ENCODE measurements at places on chromosomes 16 and 17. TPM values are rescaled to one million over a fixed set of nuclear protein-coding genes. Genes with fewer than 3 reads are reported as not detected.
A peak's percentile ranks its signal among the peaks of the same experiment; 100 is the strongest.

GRCh38 chr16:27381974-27382855 is 19.8 kb upstream of the IL21R start:
- DNase-seq = no peak

DNA sequence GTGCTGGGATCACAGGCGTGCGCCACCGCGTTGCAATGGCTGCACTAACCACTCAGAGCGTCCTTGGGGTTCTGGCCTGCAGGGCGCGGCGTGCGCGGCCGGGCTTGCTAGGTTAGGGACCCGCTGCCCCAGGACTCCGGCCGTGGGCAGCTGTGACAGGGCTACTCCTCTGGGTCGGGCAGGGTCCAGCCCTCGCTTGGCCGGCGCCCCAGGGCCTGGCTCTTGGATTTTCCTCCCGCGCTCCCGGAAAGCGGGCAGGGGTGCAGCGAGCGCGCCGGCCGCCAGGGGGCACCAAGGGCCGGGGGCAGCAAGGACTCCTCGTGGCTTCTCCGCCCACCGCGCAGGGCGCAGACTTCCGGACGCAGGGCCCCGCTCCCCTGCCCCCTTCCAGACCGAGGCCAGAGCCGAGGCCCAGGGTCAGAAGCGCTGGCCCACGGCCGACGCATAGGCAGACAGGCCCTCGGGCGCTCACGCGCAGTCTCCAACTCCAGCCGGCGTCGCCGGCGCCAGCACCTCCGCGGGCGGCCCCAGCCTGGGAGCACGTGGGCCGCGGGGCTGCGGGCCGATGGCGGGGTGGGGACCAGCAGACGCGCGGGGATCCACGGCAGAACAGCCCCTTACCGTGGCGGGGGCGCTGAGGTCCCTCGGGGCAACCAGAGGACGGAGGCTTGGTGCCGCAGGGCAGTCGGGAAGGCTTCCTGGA is 355 bp downstream of the TLE7 start:
- DNase-seq = no peak

DNA sequence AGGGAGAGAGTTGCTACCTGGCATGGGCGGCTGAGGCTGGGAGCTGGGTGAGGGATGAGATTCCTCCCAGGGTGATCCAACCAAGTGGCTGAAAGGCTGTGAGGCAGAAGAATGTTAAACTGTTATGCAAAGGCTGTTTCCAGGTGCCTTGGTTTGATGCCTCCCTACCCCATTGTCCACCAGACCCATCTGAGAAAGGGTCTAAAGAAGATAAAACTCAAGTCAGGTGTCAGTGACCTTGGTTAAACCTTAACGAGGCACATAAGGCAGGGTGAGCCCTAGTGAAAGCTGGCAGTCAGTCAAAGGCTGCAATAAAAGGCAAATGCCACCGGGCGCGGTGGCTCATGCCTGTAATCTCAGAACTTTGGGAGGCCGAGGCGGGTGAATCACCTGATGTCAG is 23.8 kb downstream of the LDHD start:
- DNase-seq = no peak

Gene GAST
- total RNA-seq = not detected

- DNase-seq = no peak
Observed at GRCh38 chr16:62738666-62739460, 702.6 kb upstream of the CDH8 start.

Gene LMF1
- not detected for total RNA-seq

Gene KRT9
- not detected for total RNA-seq

Gene DNAH3
- 0.03 TPM for total RNA-seq

DNA sequence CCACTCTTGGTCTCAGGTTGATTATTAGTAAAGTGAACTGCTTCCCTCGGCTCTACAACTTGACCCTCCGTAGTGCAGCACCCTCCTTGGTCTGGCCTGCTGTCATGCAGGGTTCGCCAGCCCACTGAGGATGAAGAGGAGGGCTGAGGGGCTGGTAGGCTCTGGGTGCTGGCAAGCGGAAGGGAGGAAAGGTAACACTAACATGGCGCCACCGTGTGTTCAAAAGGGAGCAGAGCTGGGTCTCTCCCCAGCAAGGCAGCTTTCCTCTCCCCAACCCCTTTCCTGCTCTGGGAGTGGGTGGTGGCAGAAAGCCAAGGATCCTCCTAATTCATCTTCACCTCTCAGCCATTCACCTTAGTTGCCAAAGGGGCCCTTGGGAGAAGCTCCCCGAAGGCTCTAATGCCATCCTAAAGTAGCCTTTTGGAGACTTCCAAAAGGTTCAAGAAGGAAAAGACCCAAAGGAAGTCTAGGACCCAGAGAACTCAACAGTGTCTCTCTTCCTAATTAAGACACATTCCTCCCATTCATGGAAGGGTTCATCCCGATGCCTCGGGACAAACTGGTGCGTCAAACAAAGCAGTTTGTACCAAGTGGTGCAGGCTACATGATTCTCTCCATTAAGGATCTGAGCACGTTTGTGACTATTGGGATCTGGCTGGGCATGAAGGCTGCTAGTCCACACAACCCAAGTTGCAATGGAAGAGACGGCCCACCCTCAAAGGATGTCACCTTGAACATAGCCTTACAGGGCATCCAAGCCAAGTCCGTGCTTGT is 90.8 kb upstream of the TOB1 start:
- peak; percentile 51 for DNase-seq

Gene CACNA1H
- not detected for total RNA-seq

- DNase-seq = no peak
Observed at GRCh38 chr16:68486502-68487202, 38.3 kb upstream of the SMPD3 start.

Gene ALKBH5
- 91.6 TPM for total RNA-seq

DNA sequence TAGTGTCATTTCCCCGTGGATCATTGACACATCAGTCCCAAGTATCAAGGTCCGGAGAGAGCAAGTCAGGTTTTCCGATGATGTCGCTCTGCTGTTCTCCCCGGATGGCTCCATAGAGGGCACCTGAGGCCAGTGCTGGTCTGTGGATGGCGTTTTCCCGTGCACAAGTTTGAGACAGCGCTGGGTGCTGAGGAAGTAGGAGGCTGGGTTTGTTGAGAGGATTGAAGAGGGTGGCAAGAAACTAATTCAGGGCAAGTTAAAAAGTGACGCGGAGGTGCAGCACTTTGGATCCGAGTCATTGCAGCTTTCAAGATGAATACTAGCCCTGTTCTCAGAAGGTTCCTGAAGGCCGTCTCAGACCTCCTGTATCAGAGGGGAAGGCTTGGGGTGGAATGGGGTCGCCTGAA is 7.7 kb downstream of the NUBP1 start:
- DNase-seq = no peak

Gene FAM83G
- total RNA-seq = 20.2 TPM

- DNase-seq = no peak
Observed at GRCh38 chr16:85159179-85159980, 47.1 kb upstream of the CIBAR2 start.

DNA sequence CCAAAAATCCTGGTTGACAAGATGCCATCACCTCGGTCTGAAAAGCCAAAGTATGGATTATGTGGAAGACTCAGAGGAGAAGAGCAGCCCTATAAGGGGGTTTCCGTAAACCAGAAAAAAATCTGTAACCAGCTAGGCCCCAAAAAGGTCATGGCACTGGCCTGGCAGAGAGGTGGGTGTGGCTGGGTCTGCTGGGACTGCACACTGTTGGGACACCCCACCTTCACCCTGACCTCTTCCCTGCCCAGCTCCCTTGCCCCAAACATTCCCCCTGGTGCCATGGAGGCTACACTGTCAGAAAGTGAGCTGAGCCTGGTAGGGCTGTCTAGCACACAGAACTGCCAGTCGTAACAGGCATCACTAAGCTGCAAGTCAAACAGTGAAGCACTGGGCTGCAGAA is 6.5 kb downstream of the SLC47A2 start:
- no peak for DNase-seq

- peak; percentile 1 for DNase-seq
Observed at GRCh38 chr17:60712675-60713074, 35.0 kb downstream of the BCAS3 start.

DNA sequence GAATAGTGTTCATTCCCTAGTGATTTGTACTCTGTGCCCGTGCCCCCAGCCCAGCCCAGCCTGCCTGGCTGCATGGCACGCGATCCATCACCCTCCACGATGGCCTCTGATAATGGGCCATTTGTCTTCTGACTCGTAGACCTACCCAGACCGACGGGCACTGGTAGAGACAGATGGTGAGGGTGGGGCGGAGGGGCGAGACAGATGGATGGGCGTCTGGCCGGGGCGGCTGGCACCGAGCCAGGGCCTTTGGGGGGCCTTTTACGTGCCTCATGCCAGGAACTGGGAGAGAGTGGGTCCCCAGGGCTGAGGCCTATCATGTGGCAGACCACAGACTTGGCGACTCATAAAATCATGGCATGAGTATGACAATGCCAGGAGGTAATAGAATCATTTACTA is 25.4 kb downstream of the CRHR1 start:
- DNase-seq = no peak

Measured in HT1080 (cell line).